ENCODE measurements at places on chromosomes 12 and 14. TPM values are rescaled to one million over a fixed set of nuclear protein-coding genes. Genes with fewer than 3 reads are reported as not detected.

GRCh38 chr12:21940549-21941505, at the start of gene ABCC9:
Gene ABCC9 (minus strand): TSS chr12:21941426. CDS start chr12:21936674, 4,752 bp downstream.
- no peak for DNase-seq

DENND5B gene
- 7.9 TPM for polyA plus RNA-seq

GRCh38 chr12:26721800-26722199, 111.2 kb downstream of the ITPR2 start:
- DNase-seq: no peak

DNA sequence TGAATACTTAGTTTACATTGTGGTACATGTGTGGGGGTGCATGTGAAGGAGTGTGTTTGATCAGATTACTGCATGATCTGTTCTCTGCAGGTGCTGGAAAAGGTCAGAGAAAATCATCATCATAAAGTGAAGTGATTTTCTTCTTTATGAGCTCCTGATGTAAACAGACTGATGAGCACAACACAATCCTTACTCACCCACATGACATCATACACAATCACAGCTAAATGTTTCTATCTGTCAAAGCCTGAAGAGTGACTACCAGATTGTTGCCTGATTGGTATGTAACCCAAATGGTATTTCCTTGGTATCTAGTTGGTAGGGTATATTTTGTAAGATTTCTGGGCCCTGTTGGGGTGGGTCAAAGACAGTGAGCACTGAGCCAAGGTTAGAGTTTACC, 270.8 kb downstream of the FOXG1 start:
- DNase-seq: no peak
